ENCODE measurements at places on chromosomes 5 and 9. TPM values are rescaled to one million over a fixed set of nuclear protein-coding genes. Genes with fewer than 3 reads are reported as not detected.
A peak's percentile ranks its signal among the peaks of the same experiment; 100 is the strongest.

The TAF1L gene
- total RNA-seq: 0.03 TPM

The FGD3 gene
- 0.06 TPM for total RNA-seq

The PSIP1 gene
- total RNA-seq: 32.9 TPM

The ORM2 gene
- total RNA-seq: not detected

DNA sequence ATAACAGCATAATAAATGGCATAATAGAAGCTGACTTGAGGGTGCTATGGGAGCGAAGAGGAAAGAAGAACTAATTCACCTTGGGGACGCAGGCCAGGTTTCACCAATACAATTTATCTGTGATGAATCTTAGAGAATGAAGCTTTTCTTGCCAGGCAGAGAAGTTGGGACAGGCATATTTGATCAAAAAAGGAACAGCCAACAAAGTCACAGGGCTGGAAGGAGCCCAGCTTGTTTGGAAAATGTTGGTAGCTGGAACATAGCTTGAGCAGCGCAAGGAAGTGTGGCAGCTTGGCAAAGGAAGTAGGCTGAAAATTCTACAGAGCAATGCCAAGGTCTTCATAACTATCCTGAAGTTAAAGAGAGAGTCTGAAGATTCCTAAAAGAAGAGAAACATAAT lies 181.5 kb upstream of the OR13F1 start:
- no peak for DNase-seq

- DNase-seq: no peak
Measured at GRCh38 chr9:126615791-126616447, 2.2 kb downstream of the LMX1B start.

DNA sequence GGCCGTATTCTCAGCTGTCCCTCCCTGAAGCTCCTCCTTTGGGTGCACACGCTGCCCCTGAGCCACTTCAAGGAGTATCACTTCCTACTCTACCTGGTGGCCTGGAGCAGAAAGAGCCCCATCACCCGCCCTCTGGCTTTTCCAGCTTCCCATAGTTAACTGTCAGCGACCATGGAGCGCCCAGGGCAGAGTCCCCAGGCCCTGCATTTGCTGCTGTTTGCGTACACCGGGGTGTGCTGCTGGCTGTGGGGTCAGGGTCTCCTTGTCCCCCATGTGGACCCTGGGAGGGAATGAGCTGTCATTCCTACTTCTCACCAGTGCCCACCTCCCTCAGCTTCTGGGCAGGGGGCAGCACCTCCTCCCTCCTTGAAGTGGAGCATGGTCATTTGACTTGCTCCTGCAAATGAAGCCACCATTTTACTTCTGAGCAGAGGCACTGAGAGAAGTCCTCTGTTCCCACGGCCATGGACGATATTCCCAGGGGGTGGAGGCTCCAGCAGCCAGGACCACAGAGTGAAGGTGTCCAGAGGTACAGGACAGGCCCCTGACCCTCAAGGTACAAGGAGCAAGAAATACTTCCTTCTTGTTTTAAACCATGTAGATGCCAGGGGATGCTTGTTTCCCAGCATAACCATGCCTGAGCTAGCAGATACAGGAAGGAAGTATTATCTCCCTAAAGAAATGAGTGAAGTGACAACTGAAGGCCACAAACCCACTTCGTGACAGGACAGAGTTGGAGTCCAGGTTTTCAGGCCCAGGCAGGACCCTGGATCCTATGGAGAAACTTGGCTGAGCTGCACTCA lies 40.6 kb upstream of the COL5A1 start:
- peak; percentile 2 for DNase-seq

DNA sequence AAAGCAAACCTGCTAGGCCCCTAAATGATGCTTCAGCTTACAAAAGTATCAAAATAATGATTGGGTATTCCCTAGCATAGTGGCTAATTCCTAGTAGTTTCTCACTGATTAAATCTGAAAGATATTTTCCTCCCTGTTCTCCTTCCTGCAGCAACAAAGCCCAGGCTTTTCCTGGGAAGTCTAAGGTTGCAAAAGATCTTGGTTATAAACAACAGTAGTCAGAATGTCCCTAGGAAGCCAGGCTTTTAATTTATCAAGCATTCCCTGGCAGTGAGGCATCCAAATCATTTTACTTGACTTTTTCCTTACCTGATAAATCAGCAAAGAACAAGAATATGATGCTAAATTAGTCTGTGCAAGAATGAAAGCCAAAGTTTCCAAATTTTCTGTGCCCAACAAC lies 272.0 kb downstream of the PDE4D start:
- no peak for DNase-seq

- no peak for DNase-seq
Measured at GRCh38 chr5:36679221-36679989, 73.0 kb downstream of the SLC1A3 start.

DNA sequence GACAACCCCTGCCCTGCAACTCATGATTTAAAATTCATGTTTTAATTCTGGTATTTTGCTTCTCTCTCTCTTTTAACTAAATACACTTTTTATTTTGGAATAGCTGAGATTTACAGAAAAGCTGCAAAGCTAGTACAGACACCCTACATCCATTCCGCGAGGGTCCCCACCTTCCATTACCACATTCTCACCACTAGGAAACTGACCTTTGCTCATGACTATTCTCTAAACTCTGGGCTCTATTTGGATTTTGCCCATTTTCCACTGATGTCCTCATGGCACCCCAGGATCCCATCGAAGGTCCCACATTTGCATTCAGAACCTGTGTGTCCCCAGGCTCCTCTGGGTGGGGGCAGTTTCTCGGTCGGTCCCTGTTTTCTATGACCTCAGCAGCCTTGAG lies 11.5 kb downstream of the ERGIC1 start:
- DNase-seq: no peak

GRCh38 chr9:91162311-91162710 lies 199.4 kb downstream of the AUH start:
- DNase-seq: peak; percentile 72

Measured in Daoy (cell line).